Ureter (tissue), 1 donor: ENCODE measurements at places on chromosomes 2 and 18.

DNA sequence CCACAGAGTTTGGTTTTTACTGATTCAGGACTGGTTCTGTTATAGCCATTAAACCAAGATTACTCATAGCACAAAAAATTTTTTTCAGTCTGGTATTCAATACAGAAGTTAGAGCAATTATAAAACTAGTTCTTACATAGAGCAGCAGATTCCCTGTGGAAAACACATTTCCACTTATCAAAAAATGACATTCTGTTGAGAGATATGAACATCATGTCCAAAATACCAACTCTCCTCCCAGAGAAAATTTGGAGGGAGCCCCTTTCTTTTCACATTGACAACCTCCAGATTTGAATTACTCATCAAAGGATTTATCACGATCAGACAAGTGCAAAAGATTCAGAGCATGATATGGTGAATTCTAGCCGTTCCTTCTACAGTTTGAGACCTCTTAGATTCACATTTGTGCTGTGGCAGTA, 126.8 kb upstream of the SERPINE2 start:
- DNase-seq = no peak

DNA sequence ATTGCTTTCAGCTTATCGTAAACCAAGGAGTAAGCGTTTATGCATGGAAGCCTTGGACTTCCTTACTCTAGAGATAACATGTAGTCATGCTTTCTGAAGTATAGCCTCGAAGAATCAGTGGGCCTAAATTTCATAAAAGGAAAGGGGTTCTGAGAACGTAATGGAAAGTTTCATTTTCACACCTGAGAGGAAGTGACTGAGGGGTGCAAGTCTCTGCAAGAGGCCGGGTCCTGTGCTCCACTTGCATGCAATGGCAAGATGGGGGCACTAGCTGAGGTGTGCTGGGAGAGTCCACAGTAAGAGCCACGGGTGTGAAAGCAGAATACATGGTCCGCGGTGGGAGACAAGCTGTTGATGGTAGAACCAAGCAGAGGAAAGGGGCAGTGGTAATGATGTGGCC, 36.5 kb upstream of the C1D start:
- DNase-seq = no peak

GRCh38 chr2:27309651-27310050, 1.4 kb upstream of the UCN start:
- no peak for DNase-seq

DNA sequence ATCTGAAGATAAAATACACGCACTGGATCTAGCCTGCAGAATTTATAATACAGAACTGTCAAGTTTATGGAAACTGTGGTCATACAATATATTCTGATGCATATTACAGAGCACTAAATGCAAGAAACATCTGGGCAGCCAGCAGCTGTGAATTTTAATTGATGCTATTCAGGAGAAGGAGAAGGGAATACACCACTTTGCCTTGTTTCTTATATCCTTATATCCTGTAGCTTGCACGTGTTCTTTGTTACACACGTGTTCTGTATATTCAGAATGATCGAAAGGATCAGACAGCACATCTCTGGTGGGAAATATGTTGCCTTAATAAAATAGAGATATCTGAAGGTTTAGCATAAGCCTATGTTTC, 335.8 kb downstream of the AGPS start:
- no peak for DNase-seq

DNA sequence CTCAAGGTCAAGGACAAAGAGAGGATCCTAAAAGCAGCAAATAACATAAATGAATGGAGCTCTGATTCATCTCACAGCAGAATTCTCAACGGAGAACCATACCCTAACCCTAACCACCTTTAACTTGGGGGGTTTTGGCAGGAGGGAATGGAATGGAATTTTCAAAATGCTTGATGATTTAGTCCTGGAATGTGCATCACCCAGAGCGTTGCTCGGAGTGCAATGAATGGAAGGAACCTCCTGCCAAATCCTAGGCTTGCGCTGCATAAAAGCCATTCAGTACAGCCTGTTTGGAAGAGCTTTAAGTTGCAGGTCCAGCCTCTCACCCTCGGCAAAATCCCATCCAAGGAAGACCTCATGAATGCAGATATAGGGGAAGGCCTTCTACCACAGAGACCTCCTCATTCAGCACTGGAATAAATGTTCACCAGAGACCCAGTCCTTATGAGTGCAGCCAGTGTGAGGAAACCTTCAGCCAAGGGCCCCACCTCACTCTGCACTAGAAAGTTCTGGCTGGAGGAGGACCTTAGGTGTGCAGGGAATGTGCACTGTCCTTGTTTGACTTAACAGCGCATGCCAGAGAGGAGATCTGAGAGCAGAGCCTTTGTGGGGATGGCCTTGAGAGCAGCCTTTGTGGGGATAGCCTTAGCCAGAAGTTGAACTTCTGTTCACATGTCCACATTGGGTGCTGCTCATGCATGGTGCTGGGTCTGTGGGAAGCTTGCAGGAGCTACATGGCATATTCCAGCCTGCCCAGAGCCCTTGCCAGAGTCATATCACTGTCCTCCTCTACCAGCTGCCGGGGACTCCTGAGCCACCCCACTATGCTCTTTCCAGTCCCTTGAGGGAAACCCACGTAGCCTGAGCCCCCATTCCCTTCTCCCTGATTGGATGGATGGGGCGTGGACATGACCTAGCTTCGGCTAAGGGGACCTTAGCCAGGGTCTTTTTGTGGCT, 30.5 kb downstream of the ASB1 start:
- no peak for DNase-seq

GRCh38 chr2:3459185-3460015, 59.9 kb downstream of the ADI1 start:
- DNase-seq = no peak

DNA sequence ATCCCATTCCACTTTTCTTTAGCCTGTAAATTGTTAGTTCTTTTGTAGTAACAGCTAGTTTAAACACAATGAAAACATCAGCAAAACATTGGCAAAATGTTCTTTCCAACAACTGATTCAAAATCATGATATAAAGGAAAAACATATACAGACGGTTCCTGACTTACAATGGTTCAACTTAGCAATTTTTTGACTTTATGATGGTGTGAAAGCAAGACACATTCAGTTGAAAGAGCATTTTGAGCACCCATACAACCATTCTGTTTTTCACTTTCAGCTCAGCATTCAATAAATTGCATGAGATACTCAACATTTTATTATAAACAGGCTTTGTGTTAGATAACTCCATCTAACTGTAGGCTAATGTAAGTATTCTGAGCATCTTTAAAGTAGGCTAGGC, 185.1 kb downstream of the NOL4 start:
- DNase-seq = no peak
